ENCODE measurements at places on chromosomes 2 and 18.

DNA sequence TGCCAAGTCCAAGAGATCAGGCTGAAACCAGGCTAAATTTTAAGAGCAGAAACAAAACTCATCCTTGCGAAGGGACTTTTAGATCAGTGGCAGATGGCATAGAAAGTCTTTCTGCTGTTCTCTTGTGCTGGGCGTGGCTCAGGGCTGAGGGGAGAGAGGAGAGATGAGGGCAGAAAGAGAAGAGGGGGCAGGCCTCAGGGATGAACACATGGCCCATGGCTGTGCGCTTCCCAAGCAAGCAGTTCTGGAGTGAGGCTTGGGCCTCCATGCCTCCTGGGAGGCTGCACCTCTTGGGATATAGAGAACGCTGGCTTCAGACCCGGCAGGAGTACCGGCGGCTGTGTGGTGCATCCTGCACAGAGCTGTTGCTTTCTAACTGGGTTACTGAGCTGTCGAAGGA is 41.0 kb downstream of the HPCAL1 start:
- DNase-seq, result no peak

DNA sequence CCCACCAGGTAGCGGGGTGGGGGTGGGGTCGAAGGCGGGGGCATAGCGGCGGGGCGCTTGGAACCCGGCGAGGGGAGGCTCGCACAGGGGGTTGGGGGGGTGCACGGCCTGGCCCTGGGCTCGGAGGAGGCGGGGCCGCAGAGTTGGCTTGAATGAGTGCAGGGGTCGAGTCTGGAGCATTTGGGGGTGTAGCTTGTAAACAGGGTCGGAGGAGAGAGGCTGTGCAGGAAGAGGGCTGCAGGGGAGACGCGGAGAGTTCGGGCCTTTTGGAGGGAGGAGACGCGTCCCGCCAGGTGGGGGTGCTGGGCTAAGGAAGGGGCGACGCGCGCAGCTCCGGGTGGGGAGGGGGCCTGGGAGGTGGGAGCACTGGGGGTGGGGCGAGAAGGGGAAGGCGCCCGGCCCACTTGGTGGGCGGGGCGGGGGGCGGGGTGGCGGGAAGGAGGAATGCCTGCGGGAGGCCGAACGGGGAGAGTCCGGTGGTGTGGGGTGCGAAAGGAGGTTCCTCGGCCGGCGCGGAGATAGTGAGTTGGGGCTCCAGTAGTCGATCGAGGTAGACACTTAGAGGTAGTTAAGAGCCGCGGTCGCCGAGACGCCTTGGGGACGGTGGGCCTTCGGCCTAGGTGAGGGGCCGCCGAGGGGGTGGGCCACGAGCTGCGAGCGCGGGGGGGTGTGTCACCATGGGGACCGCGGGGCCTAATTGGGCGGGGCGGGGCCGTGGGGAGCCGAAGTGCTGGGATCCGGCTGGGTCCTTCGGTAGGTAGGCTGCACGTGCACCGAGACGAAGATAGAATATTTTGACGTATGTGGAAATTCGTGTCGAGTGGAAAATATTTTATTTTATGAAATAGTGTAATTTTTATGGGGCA is 774 bp downstream of the MSH6 start:
- peak; percentile 27 for DNase-seq

DNA sequence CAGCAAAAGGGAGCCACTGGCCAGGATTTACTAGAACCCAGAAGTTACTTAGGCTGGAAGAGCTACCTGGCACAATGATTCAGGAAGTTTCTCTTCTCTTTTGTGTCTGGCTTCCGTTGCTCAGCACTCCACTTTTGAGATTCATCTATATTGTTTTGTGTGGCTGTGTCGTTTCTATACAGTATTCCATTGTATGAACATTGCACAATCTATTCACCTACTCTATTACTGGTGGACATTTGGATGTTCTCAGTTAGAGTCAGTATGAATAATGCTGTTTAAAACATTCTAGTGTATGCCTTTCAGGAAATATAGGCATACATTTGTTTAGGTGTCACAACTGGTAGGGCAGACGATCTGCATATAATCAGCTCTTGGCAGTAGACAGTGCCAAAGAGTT is 36.3 kb upstream of the EPHA4 start:
- no peak for DNase-seq

DNA sequence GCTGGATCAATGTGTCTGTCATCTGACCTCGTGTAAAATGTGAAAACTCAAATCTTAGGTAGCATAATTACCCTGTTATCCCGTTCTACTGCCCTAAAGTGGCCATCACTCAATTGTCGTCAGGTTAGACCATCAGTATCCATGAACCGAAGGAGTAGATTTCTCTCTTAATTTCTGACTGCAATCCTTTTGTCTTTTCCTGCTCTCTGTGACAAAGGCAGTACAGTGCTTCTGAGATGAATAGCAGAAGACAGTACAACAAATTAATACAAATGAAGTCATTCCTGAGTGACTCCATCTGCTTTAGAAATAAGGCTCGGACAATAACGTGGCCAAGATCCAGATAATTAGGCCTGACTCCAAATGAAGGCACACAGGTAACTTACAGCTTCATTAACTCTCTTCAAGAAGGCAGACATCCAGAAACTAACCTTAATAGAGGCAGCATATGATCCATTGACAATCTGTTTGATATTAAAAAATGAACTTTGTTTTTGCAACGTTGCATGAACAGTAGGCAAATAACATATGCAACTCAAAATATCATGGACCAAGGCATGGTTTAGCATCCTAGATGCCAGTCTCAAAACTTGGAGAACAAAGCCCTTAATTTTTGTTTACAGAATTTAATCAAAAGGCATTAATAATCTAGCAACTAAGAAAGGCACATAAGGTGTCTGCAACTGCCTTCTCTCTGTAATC is 96.7 kb upstream of the CDH20 start:
- DNase-seq, result no peak

DNA sequence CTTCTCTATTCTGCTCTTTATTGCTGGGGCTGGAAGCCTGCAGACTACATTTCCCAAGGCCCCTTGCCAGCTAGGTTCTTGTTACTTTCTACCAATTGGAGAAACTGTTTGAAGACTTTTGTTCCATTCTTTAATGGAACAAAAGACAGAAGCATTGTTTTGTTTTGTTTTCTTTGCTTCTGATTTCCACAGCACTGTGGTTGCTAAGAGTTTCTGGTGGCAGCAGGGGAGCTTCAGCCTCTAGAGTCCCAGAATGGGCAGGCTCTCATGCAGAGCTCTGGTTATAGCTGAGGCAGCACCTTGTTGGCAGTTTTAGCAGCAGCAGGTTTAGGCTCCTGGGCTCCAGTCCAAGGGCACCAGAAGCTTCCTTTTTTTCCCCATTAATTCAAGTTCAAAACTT is 234.3 kb downstream of the ETAA1 start:
- no peak for DNase-seq

DNA sequence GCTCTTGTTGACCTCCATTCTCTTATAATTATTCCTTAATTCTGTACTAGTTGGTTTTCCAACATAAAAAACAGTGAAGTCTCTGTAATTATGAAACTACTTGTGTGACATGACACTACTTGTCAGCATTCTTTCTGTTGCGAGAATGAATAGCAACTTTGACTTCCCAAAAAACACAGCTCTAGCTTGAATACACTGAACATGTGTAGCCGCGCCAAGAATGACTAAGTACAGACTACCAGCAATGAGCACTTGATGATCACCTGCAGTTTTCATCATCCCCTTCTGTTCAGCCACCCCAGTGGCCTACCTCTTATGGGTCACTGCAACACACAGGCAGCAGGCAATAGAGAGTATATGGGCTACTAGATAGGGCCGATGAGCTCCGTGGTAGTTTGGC is 229.3 kb downstream of the TGIF1 start:
- DNase-seq, result no peak

DNA sequence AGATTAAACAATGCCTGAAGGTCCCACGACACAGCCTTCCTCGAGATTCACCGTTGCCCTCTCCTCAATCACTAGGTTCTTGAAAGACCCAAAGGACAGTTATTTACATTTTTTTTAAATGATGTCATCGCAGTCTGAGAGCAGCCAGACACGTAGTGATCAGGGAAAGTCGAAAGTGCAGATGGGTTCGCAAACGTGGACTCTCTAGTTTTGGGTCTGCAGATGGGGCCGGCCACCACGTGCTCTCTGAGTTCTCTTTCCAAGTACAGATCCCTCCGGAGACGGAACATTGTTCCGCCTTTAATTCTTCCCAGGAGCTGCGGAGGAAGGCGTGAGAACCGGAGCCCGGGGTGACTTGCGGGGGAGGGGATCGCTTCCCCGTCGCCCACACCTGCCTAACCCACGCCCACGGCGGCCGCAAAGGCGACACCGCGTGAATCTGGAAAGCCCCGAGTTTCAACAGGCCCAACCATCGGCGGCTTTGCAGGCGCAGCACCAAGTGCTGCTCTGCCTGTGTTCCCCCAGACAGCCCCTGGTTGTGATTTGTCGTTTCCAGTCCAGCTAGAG is 54.3 kb downstream of the PKDCC start:
- peak; percentile 66 for DNase-seq

- no peak for DNase-seq
These were observed 707 bp downstream of the SALL3 start for GRCh38 chr18:78980279-78980771.
